ENCODE measurements at places on chromosomes 11 and 22.

DNA sequence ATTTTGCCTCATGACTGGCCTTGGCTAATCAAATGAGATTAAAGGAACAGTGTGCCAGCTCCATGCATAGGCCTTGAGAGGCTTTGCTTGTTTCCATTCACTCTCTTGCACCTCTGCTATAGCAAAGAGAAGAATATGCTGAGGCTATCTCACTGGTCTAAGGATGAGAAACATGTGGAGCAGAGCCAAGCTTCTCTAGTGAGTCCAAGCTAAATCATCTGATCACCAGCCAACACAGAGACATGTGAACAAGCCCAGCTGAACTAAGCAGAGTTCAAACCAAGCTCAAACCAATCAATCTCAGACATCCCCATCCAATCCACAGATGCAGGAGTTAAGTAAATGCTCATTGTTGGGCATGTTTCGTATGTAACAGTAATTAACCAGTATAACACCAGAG, 69.4 kb upstream of the API5 start:
- DNase-seq = no peak

GRCh38 chr11:84264066-84264465, 977.9 kb upstream of the CCDC90B start:
- DNase-seq = no peak

DNA sequence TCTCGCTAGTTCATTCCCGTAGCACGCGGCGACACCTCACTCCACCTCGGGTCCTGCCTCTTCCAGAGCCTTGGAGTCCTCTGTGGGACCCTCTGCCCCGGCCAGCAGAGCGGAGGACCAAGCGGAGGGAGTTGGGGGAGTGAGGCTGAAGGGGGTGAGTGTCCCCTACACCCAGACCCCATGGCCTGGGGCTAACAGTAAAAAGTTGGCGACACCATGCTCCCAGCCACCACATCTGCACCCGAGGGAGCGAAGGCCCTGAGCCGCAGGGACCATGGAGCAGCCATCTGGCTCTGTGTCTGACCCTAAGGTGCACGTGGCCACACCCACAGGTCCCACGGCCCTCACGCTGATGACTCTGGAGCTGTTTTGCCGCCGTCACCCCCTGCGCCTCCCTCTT, 293.8 kb downstream of the BRD1 start:
- no peak for DNase-seq

DNA sequence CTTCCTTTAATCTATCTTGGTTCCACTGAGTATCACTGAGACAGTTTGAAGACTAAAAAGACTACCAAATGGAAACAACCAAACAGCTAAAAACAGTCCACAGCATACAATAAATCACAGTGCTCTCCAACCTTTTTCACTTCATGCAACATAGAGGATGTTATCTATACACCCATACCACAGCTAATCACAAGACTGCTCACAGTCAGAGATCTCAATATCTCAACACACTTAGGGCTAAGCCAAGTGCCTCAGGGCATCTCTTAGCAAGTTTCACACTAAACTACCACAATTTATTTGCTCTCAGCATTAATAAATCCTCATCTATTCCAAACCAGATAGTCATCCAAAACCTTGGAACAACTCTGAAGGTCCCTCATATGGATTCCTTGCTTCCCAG, 129.4 kb downstream of the SBF2 start:
- DNase-seq = no peak

- DNase-seq = peak; percentile 82
These were observed 10.4 kb upstream of the SUN2 start for GRCh38 chr22:38766076-38766777.

DNA sequence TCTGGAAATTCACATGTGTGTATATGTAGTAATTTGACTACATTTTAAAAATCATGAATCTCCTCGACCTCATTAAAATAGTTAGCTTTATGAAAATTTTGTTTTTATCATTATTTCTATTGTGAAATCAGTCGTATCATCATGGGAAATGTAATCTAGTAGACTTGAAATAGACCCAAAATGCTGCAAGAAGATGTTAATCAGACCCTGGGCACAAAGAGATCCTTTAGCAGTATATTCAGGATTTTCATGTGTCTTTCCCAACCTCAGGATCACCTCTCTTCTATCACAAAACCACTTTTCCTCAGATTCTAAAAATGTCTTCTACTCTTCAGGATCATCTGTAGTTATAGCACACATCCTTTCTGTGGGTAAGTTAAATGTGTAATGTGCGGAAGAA, 74.9 kb upstream of the ADSL start:
- DNase-seq = no peak

DNA sequence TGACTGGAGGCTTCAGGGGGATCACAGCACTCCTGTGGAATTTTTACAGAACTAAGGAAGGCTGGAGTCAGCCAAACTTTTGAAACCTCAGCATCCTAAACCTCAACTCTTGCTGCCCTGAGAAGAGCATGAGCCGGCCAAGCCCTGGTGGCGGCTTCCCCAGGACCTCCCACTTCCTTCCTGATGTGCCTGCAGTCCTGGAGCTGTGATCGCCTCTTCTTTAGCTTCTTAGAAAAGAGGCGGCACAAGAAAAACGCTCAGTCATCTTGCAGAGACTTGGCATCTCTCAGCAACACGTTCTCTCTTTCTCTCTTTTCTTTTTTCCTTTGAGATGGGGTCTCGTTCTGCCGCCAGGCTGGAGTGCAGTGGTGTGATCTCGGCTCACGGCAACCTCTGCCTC, 40.4 kb upstream of the AMPD3 start:
- no peak for DNase-seq

- peak; percentile 52 for DNase-seq
These were observed 60.4 kb upstream of the CD5 start for GRCh38 chr11:61041755-61042518.

- no peak for DNase-seq
These were observed 70.0 kb downstream of the NARS2 start for GRCh38 chr11:78504708-78505107.

GRCh38 chr11:975827-976226, 50.2 kb downstream of the AP2A2 start:
- DNase-seq = no peak

DNA sequence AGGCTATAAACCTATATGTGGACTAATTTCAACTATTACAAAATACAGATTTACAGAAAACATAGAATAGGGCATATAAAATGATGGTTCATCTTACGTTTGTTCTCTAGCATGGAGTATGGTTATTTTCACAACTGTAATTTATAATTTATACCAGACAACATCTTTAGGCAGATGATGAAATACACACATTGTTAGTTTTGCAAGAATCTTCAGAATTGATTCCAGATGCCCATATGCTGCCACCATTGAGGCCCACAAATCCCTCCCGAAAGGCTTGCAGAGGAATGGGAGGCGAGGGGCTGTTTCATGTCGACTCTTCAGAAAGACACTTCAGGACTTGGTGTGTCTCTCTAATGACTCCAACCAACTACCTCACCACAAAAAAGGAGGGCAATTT, 6.2 kb downstream of the PTPN5 start:
- DNase-seq = no peak

DNA sequence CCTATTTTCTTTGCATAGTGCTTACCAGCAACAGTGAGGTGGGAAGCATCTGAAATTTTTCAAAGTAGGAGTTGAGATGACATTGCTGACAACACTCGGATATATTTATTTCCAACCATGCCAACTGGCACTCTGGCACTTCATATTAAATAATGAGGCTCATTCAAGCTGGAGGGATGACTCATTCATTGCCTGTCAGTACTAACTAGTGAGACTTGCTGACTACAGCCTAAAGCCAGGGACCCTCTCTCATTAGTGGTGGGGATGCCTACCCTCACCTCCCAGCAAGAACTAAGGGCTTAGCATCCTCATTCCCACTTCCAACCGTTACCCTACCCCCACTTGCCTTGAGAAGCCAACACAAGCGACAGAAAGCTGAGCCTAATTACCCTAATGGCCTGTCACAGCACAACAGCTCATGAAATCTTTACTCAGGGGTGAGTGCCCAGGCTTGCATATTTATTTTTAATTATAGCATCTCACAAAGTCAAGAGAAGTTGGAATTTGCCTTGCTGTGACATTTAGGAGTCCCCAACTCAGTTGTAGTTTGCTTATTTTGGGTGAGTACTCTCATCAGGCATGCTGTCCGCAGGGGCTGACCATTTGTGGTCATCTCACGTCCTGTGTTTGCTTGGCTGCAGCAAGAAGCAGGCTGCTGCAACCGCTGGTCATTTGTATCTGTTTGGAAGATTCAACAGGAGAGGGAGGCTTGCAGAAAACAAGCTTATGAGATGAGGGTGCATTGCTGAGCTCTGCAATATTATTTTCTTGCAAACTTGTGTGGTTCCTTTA, 181.6 kb upstream of the POU2AF2 start:
- peak; percentile 32 for DNase-seq

DNA sequence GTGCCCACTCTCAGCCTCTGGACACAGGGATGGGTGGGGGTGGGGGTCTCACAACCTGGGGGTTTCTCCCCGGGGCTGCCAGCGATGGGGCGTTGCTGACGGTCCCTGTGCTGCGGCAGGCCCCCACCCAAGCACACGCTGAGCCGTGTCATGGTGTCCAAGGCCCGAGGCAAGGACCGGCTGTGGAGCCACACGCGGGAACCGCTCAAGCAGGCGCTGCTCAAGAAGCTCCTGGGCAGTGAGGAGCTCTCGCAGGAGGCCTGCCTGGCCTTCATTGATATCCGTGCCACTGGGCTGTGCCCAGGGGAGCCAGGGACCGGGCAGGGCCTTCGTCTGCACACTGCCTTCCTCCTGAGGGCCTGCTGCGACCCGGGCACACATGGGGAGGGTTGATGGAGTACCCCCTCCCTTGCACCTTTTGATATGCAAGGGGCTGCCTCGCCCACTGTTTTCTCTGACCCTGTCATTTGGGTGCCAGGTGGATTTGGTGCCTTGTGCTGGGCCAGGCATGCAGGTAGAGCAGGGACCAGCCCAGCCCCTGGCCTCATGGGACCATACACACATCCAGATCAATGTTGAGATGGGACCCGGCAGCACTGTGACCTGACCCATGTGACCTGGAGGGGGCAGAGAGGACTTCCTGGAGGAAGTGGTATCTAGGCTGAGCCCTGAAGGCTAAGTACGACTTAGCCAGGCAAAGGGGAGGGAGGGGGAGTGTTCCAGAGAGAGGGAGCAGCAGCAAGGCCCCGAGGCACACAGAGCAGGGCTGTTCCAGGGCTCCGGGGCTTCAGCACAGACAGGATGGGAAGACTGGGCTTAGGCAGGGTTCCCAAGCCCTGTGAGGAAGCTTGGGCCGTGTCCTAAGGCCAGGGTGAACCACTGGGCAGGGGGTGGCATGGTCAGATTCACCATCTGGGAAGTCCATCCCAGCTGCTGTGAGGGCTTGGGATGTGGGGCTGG, 75.2 kb downstream of the MYO7A start:
- no peak for DNase-seq

DNA sequence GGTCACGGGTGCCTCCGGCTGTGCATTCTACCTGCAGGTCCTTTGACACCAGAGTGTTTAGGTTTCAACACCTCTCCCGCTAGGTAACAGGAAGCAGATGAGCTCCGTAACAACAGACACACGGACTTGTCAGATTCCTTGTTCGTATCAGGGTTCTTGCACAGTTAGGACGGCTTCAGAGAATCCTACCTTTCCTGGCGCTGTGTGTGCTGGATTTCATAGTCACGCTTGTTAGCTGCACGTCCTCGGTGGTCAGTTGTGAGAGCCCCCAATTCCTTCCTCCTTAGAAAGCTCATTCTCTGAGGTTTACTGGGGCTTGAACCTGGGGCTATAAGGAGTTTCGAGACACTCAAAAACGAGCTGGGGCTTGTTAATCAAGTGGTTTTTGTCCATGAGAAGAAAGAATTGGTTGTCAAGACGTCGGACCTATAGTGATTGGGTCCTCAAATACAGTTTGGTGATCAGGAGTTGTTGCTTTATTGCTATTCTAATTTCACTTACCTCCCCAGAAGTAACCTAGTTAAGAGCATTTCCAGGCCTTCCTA, 664 bp downstream of the DDB2 start:
- DNase-seq = peak; percentile 38

DNA sequence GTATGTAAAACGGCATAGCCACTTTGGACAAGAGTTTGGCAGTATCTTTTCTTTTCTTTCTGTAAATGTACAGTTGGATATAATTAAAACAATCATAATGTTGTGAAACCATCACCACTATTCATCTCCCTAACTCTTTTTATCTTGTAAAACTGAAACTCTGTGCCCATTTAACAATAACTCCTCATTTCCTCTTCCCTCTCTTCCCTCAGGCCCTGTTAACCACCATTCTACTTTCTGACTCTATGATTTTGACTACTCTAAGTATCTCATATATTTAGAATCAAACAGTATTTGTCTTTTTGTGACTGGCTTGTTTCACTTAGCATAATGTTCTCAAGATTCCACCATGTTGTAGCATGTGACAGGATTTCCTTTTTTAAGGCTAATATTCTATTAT, 10.2 kb downstream of the SCUBE2 start:
- DNase-seq = no peak

DNA sequence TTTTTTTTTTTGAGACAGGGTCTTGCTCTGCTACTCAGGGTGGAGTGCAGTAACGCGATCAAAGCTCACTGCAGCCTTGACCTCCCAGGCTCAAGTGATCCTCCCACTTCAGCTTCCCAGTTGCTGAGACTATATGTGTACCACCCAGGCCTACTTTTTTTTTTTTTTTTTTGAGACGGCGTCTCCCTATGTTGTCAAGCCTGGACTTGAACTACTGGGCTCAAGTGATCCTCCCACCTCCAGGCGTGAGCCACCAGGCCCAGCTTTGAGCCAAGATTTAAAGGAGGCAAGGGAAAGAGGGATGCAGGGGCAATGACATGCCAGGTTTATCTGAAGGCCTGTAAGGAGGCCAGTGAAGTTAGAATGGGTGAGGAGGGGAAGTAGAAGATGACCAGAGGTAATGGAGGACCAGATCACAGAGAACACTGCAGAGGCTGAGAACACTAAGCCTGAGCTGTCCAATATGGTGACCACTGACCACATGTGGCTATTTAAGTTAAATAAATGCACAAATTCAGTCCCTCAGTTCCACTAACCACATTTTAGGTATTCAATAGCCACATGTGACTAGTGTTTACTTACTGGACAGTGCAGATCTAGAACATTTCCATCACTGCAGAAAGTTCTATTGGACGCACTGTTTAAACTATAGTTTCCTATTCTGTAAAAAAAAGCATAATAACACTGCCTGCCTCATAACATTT, 8.1 kb downstream of the DESI1 start:
- no peak for DNase-seq

GRCh38 chr11:131851964-131852755, 481.7 kb downstream of the NTM start:
- no peak for DNase-seq

GRCh38 chr11:117097389-117098268, 599 bp downstream of the SIK3 start:
- peak; percentile 33 for DNase-seq

- peak; percentile 53 for DNase-seq
These were observed 125.1 kb downstream of the BCR start for GRCh38 chr22:23305321-23305910.

Data from PC-3 (cell line).